ENCODE measurements at places on chromosomes 6 and 20.

GRCh38 chr6:56004426-56004825 lies 129.0 kb upstream of the BMP5 start:
- DNase-seq = no peak

GRCh38 chr6:156111913-156112312 lies 656.3 kb upstream of the NOX3 start:
- DNase-seq = no peak

- DNase-seq = no peak
Measured at GRCh38 chr6:142796571-142796970, 148.4 kb downstream of the HIVEP2 start.

DNA sequence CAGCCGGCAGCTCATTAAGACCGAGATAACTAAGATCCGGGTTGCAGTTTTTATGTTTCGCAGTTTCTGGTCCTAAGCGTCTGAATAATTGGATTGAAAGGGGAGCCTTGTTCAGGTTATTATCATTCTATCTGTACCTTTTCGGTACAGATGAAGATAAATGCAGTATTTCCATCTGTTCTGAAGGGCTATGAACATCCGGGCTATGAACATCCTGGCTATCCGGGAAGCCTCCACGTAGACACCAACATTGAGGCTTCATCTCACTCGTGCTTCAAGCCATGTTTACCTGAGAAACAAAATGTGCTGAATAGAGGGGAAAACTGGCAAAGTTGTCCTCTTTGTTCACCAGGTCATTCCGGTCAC lies 399 bp upstream of the REPS1 start:
- no peak for DNase-seq

- no peak for DNase-seq
Measured at GRCh38 chr6:42378536-42378935, 73.2 kb downstream of the TRERF1 start.

- no peak for DNase-seq
Measured at GRCh38 chr6:168403370-168404005, 37.5 kb upstream of the SMOC2 start.

- DNase-seq = no peak
Measured at GRCh38 chr6:33854572-33855030, 50.8 kb upstream of the MLN start.

GRCh38 chr6:88665131-88665530 lies 298.3 kb downstream of the RNGTT start:
- DNase-seq = no peak

GRCh38 chr20:31473331-31474096 lies 1.4 kb downstream of the DEFB124 start:
- DNase-seq = no peak

DNA sequence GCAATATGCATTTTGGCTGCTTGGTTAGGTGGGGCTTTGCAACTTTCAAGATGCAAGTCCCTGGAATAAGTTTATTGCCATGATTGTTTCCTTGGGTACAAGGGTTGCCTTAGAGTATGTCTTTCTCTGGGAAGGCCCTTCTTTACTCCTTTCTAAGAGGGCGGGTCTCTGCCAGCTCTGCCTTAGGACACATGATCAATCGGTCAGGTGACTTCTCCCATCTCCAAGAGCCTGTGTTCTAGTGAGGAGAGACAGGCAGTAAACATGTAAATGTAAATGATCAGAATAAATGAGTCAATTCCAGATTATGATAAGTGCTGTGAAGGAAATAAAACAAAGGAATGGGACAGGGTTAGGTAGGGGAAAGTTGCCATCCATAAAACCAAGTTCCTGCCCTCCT lies 43.2 kb upstream of the BCAS1 start:
- DNase-seq = no peak

GRCh38 chr20:57540890-57541580 lies 16.1 kb upstream of the CTCFL start:
- DNase-seq = no peak

DNA sequence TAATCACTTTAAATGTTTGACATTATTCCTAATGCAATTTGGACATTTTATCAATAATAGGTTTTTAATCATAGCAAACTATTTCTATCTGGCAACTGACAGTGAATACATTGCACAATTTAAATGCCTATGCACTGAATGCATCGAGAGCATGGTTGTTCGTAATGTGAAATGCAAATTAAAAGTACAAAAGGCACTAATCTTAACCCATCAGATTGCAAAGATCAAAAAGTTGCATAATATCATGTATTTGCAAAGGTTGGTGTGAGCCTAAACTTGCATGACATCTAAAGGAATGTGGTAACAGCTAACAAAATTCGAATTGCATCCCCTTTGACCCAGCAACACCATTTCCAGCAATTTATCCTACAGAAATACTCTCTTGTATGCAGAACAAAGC lies 469.9 kb upstream of the IRAK1BP1 start:
- DNase-seq = no peak

DNA sequence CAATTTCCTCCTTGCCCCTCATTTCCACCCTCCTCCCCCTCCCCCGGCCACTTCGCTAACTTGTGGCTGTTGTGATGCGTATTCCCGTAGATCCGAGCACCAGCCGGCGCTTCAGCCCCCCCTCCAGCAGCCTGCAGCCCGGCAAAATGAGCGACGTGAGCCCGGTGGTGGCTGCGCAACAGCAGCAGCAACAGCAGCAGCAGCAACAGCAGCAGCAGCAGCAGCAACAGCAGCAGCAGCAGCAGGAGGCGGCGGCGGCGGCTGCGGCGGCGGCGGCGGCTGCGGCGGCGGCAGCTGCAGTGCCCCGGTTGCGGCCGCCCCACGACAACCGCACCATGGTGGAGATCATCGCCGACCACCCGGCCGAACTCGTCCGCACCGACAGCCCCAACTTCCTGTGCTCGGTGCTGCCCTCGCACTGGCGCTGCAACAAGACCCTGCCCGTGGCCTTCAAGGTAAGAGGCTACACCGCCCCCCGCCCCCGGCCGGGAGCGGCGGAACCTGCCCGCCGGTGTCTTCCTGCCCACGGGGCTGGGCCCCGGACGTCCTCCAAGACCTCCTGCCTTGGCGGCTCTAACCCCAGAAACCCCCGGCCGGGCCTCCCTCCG lies 44.9 kb upstream of the SUPT3H start:
- DNase-seq = no peak

DNA sequence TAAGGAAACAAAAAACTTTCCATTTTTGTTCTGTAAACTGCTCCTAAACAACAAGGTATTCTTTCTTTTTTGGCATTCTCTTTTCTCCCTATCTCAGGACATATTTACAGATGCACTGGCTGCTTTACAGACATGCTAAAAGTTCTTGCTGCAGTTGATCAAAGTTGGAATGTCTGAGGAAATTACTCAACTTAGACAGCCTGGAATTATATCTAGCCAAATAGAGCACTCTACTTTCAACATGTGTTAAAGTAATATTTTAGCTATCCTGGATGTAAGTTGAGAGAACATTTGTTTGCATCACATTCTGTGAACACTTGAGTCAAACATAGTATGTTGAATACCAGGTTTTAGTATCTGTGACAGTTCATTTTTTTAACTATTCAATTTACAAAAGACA lies 24.8 kb downstream of the TASP1 start:
- DNase-seq = no peak

GRCh38 chr20:39309458-39309857 lies 347.3 kb downstream of the DHX35 start:
- no peak for DNase-seq

DNA sequence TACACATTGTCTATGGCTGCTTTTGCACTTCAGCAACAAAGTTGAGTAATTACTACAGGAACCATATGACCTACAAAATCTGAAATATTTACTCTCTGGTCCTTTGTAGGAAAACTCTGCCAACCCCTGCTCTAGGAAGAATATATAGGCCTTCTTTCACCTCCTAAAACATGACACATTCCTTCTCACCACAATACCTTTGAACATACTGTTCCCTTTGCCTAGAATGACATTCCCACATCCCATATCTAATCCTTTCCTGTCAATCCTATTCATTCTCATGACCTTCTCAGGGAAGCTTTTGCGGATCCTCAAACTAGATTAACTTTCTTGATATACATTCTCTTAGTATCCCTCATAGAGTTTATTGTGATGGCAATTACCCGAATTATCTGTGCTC lies 18.0 kb upstream of the NCOA6 start:
- no peak for DNase-seq

- DNase-seq = no peak
Measured at GRCh38 chr6:138241381-138241780, 23.1 kb upstream of the PBOV1 start.

DNA sequence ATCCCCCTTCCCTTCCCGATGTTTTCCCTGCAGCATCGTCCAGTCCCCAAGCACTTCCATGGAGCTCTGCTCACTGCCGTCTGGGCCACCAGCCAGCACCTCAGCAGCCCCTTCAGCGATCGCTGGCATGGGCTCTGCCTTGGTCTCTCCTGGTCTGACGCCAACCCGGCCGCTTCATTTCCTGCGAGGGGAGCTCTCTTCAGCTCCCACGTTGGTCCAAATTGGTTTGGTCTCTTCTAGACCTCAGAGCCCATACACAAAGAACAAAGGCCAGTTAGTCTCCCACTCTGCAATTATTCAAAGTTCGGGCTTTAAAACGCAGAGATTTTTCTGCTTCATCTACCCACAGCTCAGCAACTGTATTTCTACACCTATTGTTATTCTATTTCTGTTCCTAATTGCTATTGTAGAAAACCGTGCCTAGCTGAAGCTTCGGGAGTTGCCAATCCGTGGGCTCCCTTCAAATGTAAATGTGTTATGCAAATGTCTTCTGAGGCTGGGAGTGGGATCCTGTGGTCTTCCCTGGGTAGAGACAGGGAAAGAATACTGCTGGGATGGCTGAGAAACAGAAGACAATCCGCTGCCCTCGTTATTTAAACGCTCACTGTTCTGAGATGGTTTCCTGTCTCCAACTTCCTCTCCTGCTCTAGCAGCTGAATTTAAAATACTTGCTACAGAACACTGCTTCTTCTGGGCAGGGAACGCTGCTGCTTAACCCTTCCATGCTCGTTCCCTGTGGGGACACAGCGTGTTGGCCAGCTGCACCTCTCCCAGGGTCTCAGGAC lies 154.2 kb upstream of the QKI start:
- no peak for DNase-seq

All from stimulated activated CD4-positive, alpha-beta T cell treated with anti-CD3 and anti-CD28 coated beads, Interleukin-1b, Interleukin-23, amount 100 ng/mL, for 1 hour (primary cell).